NCI-H226 (cell line): ENCODE measurements at places on chromosomes 4 and X.

GRCh38 chr4:21768349-21769310 lies 179.9 kb downstream of the KCNIP4 start:
- peak; percentile 21 for DNase-seq

DNA sequence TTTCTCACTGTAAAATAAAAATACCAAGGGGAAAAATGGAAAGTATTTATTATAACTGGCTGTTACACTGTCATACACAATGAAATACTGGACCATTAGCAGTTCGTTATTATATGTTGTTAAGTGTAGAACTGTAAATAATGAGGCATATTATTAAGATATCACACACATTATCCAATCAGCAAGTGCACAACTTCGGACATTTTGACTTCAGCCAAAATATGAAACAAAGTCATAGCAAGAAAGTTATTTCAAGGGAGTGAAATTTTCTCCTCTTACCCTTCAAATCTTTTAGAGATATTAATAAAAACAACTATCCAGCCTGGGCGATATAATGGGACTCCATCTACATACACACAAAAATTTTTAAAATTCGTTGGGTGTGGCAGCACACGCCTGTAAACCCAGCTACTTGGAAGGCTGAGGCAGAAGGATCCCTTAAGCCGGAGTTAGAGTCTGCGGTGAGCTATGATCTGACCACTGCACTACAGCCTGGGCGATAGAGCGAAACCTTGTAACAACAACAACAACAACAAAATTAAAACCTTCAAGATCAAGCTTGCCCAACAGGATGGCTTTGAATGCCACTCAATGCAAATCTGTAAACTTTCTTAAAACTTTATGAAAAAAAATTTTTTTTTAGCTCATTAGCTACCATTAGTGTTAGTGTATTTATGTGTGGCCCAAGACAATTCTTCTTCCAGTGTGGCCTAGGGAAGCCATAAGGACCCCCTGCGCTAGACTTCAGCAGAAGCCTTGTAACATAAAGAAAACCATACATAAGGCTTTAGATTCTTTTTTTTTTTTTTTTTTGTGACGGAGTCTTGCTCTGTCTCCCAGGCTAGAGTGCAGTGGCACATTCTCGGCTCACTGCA lies 1.3 kb upstream of the CISD2 start:
- no peak for DNase-seq

DNA sequence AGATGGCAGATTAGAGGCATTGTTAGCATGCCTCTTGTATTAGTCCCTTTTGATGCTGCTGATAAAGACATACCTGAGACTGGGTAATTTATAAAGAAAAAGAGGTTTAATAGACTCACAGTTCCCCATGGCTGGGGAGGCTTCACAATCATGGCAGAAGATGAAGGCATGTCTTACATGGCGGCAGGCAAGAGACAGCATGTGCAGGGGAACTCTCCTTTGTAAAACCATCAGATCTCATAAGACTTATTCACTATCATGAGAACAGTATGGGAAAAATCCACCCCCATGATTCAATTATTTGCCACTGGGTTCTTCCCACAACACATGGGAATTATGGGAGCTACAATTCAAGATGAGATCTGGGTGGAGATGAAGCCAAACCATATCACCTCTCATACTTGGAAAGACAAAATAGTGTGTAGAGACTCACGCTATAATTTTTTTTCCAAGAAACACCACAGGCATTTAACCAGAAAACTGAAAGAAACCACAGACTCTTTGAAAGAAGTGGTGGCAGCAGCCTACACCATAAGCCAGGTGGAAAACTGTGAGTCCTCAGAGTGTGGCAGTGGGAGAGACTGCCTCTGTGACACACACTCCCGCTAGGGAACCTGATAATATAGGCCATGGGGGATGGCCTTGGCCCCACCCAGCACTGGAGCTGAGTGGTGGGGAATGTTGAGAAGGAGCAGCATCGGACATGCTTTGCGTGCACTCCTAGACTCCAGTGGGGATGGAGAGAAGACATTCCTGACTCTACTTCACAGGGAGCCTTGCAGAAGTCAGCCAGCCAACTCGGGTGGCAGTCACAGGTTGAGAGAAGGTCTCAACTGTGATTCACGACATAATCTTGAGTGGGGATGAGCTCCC lies 51.5 kb downstream of the SLC2A9 start:
- DNase-seq, result no peak

DNA sequence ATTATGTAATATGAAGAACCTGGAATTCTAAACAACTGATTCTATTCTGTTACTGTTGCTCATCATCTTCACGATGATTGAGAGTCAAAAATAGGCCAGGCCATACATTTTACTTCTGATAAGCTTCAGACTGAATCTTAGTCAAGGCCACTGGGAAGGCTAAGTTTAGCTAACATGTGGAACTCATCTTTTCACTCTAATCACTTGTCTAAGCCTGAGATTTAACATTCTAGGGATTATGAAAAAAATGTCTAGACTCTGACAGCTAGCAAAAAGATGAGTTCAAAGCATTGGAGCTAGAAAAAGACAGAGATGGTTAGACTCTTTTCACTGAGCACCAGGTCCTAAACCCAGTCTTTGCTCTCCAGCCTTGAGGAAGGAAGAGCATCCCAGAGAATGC lies 656.2 kb upstream of the IGFBP7 start:
- no peak for DNase-seq

DNA sequence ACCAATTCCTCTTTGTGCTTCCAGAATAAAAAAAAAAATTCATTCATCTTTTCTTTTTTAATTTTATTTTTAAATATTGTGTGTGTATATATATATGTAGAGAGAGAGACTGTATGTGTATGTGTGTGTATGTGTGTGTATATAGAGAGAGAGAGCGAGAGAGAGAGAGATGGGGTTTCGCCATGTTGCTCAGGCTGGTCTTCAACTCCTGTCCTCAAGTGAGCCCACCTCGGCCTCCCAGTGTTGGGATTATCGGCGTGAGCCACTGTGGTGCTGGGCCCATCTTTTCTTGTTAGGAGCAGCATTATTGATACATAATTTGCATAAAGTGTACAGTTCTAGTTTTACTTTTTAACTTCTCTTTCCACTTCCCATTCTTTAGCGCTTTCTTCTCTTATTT lies 33.6 kb downstream of the KDM6A start:
- no peak for DNase-seq

DNA sequence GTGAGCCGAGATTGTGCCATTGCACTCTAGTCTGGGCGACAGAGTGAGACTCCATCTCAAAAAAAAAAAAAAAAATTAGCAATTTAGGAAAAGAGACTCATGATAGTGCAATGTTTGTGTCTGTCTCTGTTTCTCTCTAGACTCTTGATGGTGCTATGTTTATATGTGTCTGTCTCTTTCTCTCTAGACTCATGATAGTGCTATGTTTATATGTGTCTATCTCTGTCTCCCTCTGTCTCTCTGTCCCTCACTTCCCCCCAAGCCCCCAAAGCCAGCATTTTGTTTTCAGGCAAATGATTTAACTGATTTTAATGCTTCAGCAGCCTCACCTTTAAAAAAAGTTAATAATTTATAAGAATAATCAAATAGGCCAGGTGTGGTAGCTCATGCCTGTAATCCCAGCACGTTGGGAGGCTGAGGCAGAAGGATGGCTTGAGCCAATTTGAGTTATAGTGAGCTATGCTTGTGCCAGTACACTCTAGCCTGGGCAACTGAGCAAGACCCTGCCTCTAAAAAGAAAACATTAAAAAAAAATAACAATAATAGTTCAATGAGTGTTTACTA lies 6.9 kb downstream of the MOB1B start:
- DNase-seq, result no peak

- no peak for DNase-seq
Observed at GRCh38 chr4:161321706-161322105, 842.1 kb downstream of the FSTL5 start.
